ENCODE measurements at places on chromosomes 6 and 20.

- DNase-seq: peak; percentile 35
These were observed at the start of gene ADGRG6 for GRCh38 chr6:142301651-142302391. TSS of gene ADGRG6 (plus strand) at chr6:142302007. CDS start at chr6:142302330, 323 bp downstream.

DNA sequence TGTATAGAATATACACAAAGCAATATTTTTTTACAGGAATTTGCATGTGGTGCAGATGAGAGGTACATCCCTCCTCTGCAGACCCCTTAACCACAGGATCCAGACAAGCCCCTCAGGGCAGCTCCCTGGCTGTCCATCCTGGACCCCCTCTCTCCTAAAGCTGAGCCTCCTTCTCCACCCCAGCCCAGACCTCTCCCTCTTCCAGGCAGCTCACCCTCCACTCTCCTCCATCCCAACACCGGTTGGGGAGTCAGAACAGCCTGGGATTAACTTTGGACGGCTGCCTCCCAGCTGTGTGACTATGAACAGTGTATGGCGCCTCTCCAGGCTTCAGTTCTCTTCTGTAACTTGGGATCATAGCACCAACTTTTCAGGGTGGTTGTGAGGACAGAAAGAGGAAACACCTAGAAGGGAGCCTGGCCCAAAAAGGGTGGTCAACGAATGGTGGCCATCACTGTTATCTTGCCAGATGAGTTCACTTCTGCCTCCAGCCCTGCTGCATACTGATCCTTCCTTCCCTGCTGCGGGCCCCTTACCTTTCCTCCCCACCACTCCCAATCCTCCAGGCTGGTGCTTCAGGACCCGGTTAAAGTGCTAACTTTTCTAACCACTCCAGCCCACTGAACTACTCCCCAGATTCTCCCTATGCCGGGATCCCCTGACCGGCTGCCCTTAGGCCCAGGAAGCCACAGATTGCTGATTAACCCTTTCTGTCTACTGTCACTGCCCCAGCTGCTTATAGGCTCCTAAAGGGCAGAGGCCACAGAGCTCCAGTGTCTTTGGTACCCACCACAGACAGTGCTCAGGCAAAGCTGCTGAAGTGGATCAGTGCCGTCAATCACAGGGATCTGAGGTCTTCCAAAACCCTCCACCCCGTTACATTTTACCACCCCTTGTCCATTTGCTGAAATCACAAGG lies 55.9 kb downstream of the GPR6 start:
- no peak for DNase-seq

DNA sequence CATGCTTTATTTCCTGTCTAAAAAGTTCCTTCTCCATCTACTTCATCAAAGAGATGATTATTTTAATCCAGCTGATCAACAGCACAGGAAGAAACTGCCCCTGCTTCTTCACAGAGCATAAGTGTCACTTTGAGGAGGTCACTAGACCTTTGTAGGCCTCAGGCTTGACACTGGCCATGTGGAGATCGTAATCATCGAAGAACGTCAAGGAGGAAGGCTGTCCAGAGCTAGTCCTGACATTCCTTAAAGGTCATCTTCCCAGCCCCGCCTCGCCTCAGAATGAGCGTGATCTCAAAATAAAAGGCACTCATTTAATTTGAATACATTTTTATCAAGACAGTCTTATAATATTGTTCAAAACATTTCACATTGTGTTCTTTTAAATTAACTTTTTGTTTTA lies 445.7 kb upstream of the CDH4 start:
- no peak for DNase-seq

GRCh38 chr20:16004108-16004854 lies 569.0 kb downstream of the KIF16B start:
- DNase-seq: no peak
